ENCODE measurements at places on chromosomes 16 and 17. TPM values are rescaled to one million over a fixed set of nuclear protein-coding genes. Genes with fewer than 3 reads are reported as not detected.

- H3K27me3 ChIP-seq: no peaks in the 10 kb centered on the region
- no peak for DNase-seq
- peaks cover 4% of the 10 kb centered on the region for H3K36me3 ChIP-seq
- H3K4me1 ChIP-seq: peaks cover 37% of the 10 kb centered on the region
- no peak overlapping the region for H3K27ac ChIP-seq
These were observed 19.3 kb downstream of the MPRIP start for GRCh38 chr17:17061516-17061915.

GRCh38 chr17:16383772-16384287 is 2.9 kb downstream of the UBB start:
- DNase-seq: no peak
- H3K27me3 ChIP-seq: no peaks in the 10 kb centered on the region
- H3K4me3 ChIP-seq: no peak overlapping the region
- H3K36me3 ChIP-seq: peaks cover 28% of the 10 kb centered on the region
- peaks cover 19% of the 10 kb centered on the region for H3K4me1 ChIP-seq
- no peak overlapping the region for H3K27ac ChIP-seq

DNA sequence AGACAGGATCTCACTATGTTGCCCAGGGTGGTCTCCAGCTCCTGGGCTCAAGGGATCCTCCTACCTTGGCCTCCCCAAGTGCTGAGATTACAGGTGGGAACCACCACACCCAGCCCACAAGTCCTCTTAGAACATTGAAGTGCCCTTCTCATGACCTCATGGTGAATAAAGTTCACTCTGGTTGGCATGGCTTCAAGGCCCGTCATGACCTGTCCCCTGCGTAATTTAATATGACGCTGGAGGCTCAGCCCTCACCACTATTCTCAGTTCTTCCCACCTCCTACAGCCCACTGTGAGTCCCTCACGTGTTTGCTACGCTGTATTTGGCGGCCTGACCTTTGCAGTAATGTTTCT is 1.9 kb downstream of the ENDOV start:
- no peak overlapping the region for H3K27ac ChIP-seq
- DNase-seq: no peak
- H3K4me3 ChIP-seq: no peak overlapping the region
- H3K4me1 ChIP-seq: peaks cover 4% of the 10 kb centered on the region
- H3K36me3 ChIP-seq: no peaks in the 10 kb centered on the region

GRCh38 chr16:56864960-56865359 is at the start of gene SLC12A3:
TSS of gene SLC12A3 (plus strand) at chr16:56865207. CDS start at chr16:56865236, 29 bp downstream.
- H3K4me3 ChIP-seq: no peak within 1 kb of the TSS
- H3K27me3 ChIP-seq: no peaks in the 10 kb centered on the region
- no peaks in the 10 kb centered on the region for H3K36me3 ChIP-seq
- DNase-seq: no peak

DNA sequence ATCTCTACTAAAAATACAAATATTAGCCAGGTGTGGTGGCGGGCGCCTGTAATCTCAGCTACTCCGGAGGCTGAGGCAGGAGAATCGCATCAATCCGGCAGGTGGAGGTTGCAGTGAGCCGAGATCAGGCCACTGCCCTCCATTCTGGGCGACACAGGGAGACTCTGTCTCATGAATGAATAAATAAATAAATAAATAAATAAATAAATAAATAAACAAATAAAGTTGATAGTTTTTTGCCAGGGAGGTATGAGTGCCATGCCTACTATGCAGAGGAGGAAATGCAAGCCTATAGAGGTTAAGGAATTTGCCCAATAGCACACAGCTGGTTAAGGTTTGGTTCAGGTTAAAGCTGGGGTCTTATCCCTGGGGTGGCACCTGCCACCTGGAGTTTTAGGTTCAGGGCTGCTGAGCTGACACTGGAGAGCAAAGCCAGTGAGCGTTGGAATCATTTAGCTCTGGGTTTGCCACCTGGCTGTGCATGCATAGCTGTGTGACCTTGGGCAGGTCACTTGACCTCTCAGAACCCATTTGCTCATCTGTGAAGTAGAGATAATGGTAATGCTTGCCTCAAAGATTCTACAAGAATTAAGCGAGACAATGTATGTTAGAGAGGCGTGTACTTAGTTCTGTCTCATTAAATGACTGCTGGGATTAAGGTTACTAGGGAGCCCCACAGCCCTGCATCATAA is 1.2 kb downstream of the OTOA start:
- peaks cover 4% of the 10 kb centered on the region for H3K4me1 ChIP-seq
- no peaks in the 10 kb centered on the region for H3K36me3 ChIP-seq
- no peaks in the 10 kb centered on the region for H3K27me3 ChIP-seq
- no peak overlapping the region for H3K27ac ChIP-seq

DNA sequence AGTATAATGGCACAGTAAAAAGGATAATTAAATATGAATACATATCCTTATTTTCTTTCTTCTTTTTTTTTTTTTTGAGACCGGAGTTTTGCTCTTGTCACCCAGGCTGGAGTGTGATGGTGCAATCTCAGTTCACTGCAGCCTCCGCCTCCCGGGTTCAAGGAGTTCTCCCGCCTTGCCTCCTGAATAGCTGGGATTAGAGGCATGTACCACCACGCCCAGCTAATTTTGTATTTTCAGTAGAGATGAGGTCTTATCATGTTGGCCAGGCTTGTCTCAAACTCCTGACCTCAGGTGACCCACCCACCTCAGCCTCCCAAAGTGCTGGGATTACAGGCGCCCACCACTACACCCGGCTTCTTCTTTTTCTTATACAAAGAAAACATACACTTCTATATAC is 12.0 kb downstream of the GABARAPL2 start:
- H3K27me3 ChIP-seq: no peaks in the 10 kb centered on the region
- H3K4me1 ChIP-seq: no peaks in the 10 kb centered on the region
- no peak overlapping the region for H3K4me3 ChIP-seq
- no peak for DNase-seq

DNA sequence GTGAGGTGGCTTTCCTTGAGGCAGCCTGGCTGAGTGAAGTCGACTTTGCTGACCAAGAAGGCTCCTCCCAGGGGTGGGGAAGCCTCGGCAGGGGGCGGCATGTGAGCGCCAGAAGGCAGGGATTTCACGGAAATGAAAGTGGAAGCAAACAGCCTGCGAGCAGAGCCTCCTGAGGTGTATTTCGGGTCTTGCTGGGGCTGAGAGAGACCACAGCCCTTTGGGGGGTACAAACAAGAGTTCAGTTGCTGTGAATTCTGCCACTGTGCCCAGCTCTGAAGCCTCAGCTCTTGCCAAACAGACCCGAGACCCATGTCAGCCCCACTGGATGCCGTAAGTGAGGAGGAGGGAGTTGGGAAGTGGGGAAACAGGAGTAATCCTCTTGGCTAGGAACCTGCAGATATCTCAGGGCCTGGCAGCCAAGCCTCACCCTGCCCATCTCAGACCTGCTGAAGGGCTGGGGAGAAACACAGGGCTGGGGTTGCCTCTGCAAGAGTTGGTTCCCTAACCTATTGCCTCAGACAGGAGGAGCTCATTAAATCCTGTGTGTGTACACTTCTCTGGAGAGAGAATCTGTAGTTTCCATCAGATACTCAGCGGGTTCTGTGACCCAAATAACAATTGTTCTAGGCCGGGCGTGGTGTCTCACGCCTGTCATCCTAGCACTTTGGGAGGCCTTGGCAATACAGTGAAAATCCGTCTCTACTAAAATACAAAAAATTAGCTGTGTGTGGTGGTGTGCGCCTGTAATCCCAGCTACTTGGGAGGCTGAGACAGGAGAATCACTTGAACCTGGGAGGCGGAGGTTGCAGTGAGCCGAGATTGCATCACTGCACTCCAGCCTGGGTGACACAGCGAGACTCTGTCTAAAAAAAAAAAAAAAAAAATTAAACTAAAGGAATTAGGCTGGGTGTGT is at the start of gene IFI35:
Gene IFI35, plus strand, starts transcription at position 146 of the 913 bp plus-strand sequence. Its CDS starts 164 bp downstream, at position 310.
- H3K4me3 ChIP-seq: peak within 1 kb of the TSS; percentile 71
- H3K27ac ChIP-seq: peak within 1 kb of the TSS; percentile 84
- no peaks in the 10 kb centered on the region for H3K27me3 ChIP-seq
- H3K4me1 ChIP-seq: no peaks in the 10 kb centered on the region
- peaks cover 25% of the 10 kb centered on the region for H3K36me3 ChIP-seq
- no peak for DNase-seq

GRCh38 chr16:3781421-3781820 is 64.1 kb upstream of the TRAP1 start:
- H3K36me3 ChIP-seq: peaks cover 51% of the 10 kb centered on the region
- no peaks in the 10 kb centered on the region for H3K27me3 ChIP-seq
- DNase-seq: no peak
- H3K4me1 ChIP-seq: no peaks in the 10 kb centered on the region
- no peak overlapping the region for H3K4me3 ChIP-seq

DNA sequence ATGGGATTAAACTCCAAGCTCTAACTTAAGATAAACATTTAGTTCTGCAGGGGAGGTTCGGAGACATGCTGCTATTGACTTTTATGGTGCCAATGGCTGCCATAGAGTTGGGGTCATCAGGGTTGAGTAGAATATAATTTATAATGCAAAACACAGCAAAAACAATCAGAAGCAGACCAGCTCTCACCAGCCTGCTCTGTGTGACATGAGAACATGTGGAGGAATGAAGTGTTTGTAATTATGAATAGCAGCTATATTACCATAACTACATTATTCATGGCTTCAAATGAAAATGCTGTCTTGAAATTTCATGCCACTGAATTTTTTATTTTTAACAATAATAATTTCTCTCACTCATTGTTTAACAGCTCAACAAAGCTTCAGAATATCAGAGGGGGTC is 645.6 kb upstream of the CDH8 start:
- H3K4me3 ChIP-seq: no peak overlapping the region
- H3K4me1 ChIP-seq: no peaks in the 10 kb centered on the region
- H3K27me3 ChIP-seq: no peaks in the 10 kb centered on the region
- no peak for DNase-seq
- no peak overlapping the region for H3K27ac ChIP-seq

GRCh38 chr16:65672960-65673359 is 551.1 kb upstream of the CDH11 start:
- no peak overlapping the region for H3K4me3 ChIP-seq
- H3K4me1 ChIP-seq: no peaks in the 10 kb centered on the region
- no peaks in the 10 kb centered on the region for H3K27me3 ChIP-seq
- H3K36me3 ChIP-seq: no peaks in the 10 kb centered on the region
- no peak overlapping the region for H3K27ac ChIP-seq
- no peak for DNase-seq

- no peak for DNase-seq
- no peaks in the 10 kb centered on the region for H3K27me3 ChIP-seq
- peaks cover 61% of the 10 kb centered on the region for H3K36me3 ChIP-seq
- H3K27ac ChIP-seq: no peak overlapping the region
- H3K4me1 ChIP-seq: no peaks in the 10 kb centered on the region
These were observed 35.8 kb downstream of the AMFR start for GRCh38 chr16:56389554-56389953.

SAMD14 gene
- 3.2 TPM for total RNA-seq

PTX4 gene
- total RNA-seq: not detected

STXBP4 gene
- 4.9 TPM for total RNA-seq

RARA gene
- 77.3 TPM for total RNA-seq
